ENCODE measurements at places on chromosomes 12 and 14.

- DNase-seq: peak; percentile 92
Observed at GRCh38 chr12:5088586-5089264, 45.0 kb downstream of the KCNA5 start.

- peak; percentile 14 for DNase-seq
Observed at GRCh38 chr14:90140956-90141316, 79.1 kb downstream of the KCNK13 start.

GRCh38 chr12:48072266-48072665, 33.6 kb downstream of the SENP1 start:
- no peak for DNase-seq

DNA sequence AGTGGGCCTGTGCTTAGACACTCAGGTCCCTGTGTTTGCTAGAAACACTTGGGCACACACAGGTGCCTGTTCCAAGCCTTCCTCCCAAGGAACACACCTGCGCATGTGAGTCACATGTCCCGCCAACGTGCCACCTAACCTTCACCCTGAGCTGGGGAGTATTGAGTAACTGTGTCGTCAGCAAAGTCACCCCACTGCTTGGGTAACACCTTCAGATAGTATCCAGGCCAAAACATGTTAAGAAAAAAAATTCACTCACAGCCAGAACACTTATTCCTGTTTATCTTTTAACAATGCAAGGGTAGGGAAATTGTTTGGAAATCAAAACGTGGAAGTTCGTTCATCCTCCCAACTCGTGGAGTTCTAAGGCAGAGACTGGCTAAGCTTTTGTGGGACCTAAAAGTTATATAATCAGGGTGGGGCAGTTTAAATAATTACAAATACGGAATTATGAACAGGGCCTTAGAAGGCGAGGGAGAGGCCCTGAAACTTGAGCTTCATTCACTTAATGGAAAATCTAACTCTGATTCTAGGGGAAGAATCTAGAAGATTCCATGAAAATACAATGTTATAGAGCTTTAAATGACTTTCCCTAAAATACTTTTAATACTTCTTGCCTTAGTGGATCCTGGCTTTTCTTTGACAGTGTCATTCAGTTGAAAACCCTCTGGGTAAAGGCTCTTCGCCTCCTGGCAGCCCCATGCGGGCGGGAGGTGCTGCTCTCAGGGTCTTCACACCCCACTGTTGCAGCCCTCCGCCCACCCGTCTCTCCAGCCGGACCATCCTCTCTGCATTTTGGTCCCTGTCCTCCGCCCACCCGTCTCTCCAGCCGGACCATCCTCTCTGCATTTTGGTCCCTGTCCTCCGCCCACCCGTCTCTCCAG, 30.3 kb upstream of the ADIPOR2 start:
- peak; percentile 83 for DNase-seq

DNA sequence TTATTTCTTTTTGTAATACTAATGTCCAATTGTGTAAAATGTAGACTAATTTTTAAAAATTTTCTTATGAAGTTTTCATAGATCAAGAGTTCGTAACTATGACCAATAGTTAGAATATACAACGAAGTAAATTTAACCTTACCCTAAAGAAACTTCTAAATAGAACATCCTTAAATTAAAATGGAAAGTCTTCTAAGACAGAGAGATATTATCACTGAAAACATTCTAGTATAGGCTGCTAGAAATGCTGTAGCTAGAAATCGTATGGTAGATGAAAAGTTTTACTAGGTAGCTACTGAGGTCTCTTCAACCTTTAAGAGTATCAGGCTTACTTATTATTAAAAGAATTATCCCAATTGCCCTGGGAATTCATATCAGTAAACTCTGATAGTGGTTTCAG, 925 bp downstream of the CLEC2A start:
- no peak for DNase-seq

DNA sequence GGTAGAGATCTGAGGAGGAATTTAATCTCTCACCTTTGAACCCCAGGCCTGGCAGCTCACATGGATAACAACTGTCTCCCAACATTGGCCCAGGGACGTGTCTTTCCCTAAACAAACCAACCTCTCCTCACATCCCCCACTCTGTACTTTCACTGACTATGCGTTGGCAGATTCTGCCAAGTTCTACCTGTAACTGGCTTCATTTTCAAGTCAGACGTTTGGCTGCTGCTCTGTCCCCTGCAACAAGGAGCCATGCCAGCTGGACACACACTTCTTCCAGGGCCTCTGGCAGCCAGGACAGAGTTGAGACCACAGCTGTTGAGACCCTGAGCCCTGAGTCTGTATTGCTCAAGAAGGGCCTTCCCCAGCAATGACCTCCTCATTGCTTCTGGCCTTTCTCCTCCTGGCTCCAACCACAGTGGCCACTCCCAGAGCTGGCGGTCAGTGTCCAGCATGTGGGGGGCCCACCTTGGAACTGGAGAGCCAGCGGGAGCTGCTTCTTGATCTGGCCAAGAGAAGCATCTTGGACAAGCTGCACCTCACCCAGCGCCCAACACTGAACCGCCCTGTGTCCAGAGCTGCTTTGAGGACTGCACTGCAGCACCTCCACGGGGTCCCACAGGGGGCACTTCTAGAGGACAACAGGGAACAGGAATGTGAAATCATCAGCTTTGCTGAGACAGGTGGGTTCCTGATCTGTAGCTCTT, at the start of gene INHBC:
Gene INHBC, plus strand, starts transcription at position 268 of the 707 bp plus-strand sequence. Its CDS starts 103 bp downstream, at position 371.
- no peak for DNase-seq

DNA sequence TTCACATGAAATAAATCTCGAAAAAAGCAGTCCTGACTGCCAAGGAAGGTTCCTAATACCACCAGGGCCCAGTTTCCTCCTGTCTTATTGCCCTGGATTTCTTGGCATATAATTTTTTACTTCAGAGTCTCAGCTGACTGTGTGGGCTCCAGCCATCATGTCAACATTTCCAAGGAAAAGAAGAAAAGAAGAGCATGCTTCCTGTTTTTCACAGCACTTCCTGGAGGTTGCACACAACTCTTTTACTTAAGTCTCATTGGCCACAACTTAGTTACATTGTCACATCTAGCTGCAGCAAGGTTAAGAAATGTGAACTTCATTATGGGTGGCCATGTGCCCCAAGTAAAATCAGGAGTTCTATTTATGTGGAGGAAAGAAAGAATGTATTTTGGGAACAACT, 24.3 kb downstream of the DACT1 start:
- DNase-seq: peak; percentile 17

DNA sequence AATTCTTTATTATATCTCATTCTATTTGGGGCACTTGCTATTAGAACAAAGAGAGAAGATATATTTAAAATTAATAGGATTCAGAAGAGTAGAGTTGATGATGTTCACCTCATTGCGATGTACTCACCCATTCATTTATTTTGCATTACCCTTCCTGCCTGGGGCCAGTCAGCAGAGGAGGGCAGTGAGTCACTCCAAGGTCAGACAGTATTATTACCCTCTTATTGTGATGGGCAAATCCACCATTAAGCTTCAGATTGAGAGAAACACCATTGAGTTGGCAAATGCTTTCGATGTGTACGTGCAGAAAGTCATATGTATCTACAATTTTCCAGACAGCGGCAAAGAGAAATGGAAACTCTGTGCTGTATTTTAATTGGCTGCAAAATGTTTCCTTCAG, 134.2 kb downstream of the BICD1 start:
- no peak for DNase-seq

DNA sequence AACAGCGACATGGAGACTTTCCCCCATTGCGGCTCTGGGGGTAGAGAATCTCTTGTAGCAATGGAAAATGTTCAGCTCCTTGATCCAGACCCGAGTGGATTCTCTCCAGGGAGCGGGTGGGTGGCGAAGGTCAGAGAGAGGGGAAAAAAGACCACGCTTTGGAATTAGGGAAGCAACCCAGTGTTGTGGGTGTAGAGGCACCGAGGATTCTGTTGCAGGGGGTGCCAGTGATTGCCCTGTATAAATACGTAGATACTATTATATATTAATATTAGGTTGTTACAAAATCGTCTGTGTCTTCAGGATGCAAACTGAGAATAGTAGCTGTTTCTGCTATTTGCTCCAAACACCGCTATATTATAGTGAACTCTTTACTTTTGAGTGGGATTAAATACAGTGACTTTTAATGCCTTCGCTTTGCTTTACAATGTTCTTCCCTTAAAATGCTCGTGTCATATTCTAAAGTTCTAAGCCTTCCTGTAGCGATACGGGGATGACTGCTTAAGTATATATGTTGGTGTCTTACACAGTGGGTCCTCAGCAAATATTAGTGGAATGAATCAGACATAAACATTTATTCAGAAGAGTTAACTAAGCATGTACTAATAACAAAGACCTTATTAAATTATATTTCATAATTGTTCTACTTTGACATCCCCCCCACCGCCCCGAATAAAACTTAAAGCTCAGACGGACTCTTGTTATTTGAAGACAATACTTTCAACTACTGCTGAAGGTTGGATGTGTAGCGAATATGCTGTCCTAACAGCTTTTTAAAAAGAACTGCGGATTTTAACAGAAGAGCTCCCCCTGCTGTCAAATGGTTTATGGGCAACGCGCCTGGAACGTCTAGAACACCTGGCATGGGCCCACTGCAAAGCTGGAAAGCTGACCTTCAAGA, 136.4 kb upstream of the KRAS start:
- peak; percentile 94 for DNase-seq

- peak; percentile 53 for DNase-seq
Observed at GRCh38 chr12:38736821-38737220, 168.6 kb downstream of the CPNE8 start.

- DNase-seq: no peak
Observed at GRCh38 chr14:68097727-68098126, 278.1 kb downstream of the RAD51B start.

- no peak for DNase-seq
Observed at GRCh38 chr14:81314443-81315175, 85.5 kb downstream of the STON2 start.

DNA sequence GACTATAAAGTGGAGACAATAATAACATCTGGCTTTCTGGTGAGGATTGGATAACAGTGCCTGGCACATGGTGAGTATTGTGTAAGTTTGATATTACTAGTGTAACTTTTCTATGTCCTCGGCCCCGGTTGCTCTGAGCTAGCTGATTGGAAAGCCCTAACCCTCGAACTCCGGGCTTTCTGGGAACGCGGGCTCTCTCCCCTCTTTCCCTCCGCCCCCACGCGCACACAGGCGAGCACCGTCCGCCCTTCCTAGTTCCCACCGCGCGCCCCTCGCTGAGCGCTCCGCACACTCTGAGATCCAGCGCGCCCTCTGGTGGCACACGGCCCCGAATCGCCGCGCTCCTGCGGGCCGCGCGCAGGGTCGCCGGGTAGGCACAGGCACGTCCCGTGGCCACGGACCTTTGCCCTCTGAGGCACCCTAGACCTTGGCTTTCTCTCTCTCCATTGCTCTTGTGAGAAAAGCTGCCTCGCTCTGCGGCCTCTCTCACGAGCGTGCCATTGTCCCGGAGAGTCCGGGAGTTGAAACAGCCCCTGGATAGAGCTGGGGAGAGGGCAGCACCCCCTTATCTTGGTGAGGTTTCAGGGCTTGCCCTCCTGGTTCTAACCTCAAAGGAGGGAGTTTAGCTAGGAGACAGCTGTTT, 23.2 kb upstream of the ESRRB start:
- peak; percentile 51 for DNase-seq

- peak; percentile 67 for DNase-seq
Observed at GRCh38 chr12:13534645-13535398, 338.3 kb downstream of the EMP1 start.

GRCh38 chr14:92456215-92457015, 57.2 kb upstream of the RIN3 start:
- DNase-seq: peak; percentile 81

DNA sequence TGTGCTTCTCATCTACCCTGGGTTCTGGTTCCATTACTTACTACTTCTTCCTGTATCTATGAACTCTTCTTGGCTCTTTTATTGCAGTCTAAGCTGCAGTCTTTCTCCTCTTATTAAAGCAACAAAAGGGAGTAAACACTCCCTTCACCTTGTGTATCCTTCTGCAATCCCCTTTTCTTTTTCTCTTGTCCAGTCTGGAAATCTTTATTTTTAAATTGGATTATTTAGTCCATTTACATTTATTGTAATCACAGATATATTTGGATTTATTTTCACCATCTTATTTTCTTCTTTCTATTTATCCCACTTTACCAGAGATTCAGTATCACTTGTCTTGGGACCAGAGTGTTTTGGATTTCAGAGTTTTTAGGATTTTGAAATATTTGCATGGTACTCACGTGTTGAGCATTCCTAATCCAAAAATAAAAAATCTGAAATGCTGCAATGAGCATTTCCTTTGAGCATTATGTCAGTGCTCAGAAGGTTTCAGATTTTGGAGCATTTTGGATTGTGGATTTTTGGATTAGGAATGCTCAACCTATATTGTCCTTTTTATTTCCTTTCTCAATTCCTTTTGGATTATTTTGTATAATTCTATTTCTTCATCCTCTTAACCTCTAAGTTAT, 6.8 kb upstream of the ACVR1B start:
- no peak for DNase-seq

GRCh38 chr14:98904677-98905076, 367.3 kb downstream of the BCL11B start:
- DNase-seq: no peak

GRCh38 chr12:12449533-12450025, 92.7 kb downstream of the BORCS5 start:
- DNase-seq: peak; percentile 90

DNA sequence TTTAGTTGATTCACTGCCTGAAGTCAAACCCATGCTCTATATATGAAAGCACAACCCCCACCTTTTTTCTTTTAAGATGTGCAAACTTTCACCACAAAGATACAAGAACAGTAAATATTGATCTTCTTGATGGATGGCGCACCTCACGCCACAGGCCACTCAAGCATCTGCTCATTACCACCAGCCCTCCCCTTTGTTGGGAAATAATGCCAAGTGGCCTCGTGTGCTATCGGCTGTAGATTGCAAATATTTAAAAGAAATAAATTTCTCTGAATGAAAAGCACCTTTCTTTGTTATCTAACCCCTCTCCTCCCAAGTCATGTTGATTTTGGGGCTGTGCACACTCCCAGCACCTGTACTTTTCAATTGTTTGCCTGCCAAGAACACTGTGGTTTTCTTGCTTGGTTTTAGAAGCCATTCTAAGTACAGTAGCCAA, 122.7 kb downstream of the C12orf42 start:
- no peak for DNase-seq

DNA sequence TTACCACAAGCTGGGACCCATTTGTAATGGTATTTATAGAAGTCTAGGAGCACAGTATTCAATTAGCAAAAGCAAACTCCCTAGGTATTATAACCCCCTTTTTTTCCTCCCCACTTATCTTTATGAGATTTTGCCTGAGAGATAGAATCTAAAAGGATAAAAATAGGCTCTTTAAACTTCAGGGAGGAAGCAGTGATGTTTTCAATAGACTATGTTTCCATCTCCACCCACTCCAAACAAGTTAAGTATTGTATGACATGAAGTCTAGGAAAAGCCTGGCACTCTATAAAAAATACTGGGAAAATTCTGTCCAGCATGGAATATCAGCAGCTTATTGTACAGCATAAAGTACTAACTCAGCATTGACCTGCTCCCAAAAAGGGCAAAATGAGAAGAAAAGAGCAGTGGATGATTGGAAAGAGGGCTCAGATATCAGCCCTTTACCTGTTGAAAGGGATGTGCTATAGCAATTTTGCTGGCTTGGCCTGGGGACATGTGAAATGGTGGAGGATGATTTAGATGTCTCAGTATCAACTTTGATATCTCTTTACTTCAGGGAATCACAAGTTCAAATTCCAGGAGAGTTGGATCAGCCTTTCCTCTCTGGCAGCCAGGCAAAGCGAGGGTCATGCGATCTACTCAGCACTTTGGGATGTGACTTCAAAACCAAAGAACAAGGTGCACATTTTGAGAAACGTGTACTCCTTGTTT, 72.4 kb downstream of the IGF1 start:
- DNase-seq: no peak

GRCh38 chr14:37062191-37062803, 110.1 kb downstream of the SLC25A21 start:
- no peak for DNase-seq

- peak; percentile 3 for DNase-seq
Observed at GRCh38 chr12:67042697-67043131, 226.4 kb upstream of the CAND1 start.
